Stimulated activated memory B cell treated with anti-CD40 and anti-IgM and Interleukin-4, amounts not matched to agents 10 μg/mL and 1 μg/mL and 100 μg/mL, for 72 hours (primary cell): ENCODE measurements at places on chromosomes 4 and X.

DNA sequence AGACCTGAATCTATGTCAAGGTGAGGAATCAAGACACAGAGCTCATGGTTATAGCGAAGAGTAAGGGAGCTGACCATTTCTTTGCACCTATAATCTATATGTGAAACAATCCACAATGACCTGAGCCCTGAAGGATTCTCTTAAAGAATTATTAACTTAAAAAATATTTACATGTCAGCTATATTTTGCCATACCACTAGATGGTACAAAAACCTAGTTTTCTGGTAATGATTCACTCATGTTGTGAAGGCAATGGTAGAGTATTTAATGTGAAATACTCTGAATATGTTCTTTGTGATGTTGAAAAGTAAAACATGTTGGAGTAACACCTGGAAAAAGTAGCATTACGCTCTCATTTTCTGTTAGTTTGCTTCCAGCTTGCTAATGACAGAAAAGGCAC, 40.0 kb downstream of the VGLL1 start:
- no peak for ATAC-seq

- no peak for ATAC-seq
Measured at GRCh38 chr4:121011138-121011537, 61.2 kb downstream of the NDNF start.

DNA sequence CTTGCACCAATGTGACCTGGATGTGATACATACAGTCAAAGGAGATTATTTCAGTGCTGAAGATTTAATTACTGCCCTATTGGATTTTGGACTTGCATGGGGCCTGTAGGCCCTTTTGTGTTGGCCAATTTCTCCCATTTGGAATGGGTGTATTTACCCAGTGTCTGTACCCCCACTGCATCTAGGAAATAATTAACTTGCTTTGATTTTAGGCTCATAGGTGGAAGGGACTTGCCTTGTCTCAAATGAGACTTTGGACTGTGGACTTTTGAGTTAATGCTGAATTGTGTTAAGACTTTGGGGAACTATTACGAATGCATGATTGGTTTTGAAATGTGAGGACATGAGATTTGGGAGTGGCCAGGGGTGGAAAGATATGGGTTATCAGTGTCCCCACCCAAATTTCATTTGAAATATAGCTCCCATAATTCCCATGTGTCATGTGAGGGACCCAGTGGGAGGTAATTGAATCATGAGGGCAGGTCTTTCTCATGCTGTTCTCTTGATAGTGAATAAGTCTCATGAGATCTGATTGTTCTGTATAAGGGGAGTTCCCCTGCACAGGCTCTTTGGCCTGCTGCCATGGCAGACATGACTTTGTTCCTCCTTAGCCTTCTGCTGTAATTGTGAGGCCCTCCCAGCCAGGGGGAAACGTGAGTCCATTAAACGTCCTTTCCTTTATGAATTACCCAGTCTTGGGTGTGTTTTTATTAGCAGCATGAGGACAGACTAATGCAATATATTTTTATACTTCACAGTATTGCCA, 362.2 kb upstream of the SPANXN4 start:
- ATAC-seq: no peak

- ATAC-seq: no peak
Measured at GRCh38 chrX:10079231-10079630, 77.5 kb upstream of the CLCN4 start.

GRCh38 chr4:152079543-152080293, 318.9 kb upstream of the GATB start:
- ATAC-seq: peak; percentile 49

DNA sequence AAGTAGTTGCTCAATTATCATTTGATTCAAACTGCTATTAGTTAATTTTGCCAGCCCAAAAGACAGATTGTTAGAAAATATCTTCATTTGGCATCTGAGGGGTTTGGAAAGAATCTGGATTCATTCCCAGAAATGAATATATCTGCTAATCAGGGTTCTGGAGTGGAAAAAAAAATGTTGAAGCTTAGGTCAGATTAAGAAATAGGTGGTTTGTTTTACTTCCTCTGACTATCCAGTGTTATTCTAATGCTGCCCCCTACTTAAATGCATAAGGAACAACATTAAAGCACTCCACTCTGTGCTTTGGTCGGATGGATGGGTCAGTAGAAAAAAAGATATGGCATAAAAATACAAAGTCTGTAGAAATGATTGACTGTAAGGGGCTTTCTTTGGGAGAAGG, 89.0 kb downstream of the LUZP4 start:
- ATAC-seq: no peak

GRCh38 chr4:38306482-38307071, 346.4 kb downstream of the PTTG2 start:
- ATAC-seq: peak; percentile 77

GRCh38 chrX:81890521-81890920, 688.6 kb downstream of the SH3BGRL start:
- no peak for ATAC-seq

DNA sequence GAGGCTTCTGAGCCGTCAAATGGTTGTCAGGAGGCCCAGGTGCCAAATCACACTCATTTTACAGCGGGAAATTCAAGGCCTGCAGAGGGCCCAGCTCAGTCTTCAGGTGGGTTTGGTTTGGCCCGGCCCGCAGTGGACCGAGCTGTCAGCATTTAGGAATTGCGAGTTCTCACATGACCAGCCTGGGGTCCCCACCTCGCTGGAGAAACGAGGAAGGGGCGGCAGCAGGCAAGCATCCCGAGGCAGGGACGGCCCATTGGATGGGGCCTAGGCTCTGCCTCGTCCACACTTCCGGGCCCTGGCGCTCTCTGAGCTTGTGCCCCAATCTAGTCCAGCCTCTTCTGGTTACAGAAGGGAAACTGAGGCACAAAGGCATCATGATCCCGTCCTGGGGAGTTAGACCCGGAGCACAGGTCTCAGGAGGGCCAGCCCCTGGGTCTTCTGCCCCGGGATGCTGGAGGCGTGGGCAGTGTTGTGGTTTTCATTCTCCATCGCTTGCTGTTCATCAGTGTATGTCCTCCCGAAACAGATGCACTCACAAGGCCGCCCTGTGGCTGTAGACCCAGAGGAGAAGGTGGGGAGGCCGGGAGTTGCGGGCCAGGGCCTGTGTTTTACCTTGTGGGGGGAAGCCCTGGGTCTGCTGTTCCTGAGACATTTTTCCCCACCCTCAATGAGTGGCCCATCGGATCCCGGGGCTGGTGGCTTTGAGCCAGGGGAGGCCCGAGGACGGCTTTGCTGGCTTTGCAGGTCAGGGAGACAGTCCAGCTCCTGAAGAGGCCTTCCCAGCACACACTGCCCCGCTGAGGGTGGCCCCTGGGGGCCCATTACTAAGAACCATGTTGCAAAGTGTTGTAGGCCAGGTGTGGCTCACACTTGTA, 8.9 kb downstream of the PSAPL1 start:
- no peak for ATAC-seq

DNA sequence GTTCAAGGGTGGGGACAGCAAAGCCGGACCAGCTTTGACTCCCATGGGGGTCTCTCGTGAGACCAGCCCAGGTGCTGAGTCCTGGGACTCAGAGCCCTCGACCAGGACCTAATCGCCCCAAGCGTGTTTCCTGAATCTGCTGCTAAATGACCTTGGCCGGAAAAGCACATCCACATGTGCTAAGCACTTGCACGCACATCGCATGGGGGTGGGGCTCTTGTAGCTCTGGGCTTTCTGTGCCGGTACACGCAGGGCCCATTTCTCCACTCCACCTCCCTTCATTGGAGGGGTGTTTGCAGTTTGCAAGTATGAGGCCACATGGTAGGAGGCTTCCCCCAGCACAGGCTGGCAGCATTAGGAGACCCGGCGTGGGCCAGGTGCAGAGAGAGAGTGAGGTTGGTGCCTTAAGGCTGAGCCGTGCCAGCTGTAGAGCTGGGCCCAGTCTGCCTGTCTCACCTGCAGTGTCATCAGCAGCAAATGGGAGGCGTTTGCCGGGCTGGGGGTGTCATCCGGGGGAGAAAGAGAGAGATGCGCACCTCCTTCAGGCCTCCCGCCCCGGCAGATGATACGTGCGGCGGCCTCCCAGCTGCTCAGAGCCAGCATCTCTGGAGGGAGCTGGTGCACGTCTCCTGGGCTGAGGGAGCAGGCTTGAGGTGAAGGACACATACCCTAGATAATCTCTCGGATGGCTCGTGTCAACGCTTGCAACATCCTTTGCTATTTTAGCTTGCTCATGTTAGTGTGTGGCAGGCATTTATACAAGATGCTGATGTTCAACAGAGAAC, 45.2 kb upstream of the CLCN4 start:
- peak; percentile 85 for ATAC-seq

- ATAC-seq: no peak
Measured at GRCh38 chrX:68203646-68204045, 229.6 kb downstream of the OPHN1 start.

- no peak for ATAC-seq
Measured at GRCh38 chr4:113591982-113592381, 169.6 kb downstream of the CAMK2D start.

DNA sequence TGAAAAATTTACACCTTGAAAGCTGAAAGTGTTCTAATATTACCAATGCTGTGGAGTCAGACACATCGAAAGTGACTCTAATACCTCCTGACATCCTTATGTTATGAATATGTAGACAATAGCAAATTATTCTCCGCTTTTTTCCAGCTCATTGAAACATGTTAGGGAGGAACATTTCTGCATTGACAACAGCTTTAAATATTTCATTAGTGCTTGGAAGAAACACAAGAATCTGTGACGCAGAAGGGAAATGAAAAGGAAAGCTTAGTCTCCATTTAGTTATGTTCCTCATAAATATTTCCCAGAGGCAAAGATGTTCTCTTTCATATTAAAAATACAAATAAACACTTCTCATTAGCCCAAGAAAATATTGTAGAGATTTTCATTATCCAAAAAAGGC, 55.8 kb upstream of the CD99 start:
- ATAC-seq: no peak

DNA sequence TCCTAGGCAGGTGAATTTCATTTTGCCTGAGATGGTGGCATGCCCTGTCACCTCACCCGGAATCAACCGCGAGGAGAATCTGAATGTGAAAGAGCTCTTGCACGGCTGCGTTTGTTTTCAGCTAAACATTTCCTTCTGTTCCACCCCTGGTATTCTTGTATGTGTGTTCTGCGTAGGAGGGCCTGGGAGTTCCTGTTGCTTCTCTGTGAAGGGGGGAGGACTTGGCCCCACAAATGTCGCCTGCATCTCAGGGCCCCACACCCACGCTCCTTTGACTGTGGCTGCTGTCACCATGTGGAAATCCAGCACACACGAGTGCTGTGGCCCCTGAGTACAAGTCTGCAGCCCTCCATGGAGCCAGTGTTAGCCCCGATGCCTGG, 45.8 kb upstream of the CLCN4 start:
- peak; percentile 81 for ATAC-seq

DNA sequence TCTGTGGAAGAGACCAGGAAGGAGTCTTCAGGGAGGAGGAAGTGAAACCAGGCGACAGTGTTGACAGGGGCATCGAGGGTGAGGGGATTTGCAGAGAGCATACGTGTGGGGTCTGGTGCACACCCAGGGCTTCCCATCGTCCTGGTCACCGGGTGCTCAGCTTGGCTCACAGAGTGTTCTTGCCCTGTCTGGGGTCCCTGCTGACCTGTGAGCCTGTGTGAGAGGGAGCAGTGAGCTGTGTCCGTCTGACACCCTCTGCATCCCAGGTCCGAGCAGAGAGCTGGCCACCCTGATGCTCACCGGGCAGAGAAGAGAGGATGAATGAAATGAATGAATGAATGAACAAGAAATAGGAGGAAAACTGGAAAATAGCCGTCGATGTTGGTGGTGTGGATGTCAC, 46.5 kb downstream of the CPZ start:
- ATAC-seq: no peak

GRCh38 chrX:151680805-151681204, 14.5 kb upstream of the PRRG3 start:
- no peak for ATAC-seq

DNA sequence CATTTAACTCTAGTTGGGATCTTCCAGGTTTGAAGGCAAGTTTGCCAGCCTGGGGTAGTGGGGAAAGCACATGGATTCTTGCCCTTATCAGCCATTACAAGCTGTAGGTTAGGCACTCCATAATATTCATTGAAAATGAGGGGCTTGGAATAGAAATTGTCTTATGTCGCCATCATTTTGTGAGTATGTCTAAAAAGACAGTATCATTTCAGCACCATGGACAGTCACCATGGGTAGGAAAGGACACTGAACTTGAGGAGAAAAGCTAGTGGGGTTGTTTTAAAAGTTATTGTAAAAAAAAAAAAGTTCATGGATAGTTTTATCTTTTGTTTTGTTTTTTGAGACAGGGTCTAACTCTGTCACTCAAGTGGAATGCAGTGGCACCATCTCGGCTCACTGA, 356.1 kb downstream of the HNRNPD start:
- no peak for ATAC-seq

GRCh38 chr4:147626903-147627302, 9.7 kb downstream of the TMEM184C start:
- no peak for ATAC-seq

- ATAC-seq: peak; percentile 60
Measured at GRCh38 chr4:15002659-15003400, 549 bp downstream of the CPEB2 start.

DNA sequence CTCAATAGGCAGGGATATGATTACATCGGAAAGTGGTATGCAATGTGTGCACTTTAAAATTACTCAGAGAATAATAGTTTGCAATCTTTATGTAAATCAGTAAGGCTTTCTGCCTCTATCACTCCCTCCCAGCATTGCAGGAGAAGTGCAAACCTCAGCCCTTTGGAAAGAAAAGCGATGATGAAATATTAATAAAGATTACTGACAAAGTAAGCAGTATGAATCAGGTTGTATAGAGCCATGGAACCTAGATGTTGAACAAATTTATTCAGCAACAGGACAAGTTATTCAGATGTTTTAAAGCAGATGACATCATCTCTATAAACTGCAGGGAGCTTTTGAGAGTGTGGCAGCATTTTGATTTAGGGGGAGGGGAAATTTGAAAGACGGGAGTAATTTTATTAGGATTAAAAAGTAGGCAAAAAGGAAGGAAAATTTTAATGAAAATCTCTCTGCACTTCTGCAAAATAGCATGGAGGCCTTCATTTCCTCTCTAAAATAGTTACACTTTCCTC, 631.7 kb upstream of the GRIA3 start:
- no peak for ATAC-seq

- ATAC-seq: no peak
Measured at GRCh38 chrX:40107291-40108161, 9.8 kb upstream of the BCOR start.

DNA sequence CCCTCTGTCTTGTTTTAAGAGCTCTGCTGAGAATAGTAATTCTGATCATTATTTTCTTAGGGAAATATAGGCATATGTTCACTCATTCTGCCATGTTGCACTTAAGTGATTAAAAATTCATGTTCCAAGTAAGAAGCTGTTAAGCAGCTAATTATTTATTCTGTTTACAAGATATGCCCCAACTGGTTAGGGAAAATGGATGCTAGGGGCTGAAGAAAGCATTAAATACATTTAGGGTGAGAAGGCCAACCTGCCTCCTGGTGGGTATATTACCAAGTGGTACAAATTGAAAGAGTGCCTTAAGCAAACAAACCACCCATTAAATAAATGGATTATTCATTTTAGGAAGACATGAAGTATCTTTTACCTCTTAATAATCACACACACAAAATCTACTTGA, 392.6 kb upstream of the EPHA5 start:
- no peak for ATAC-seq
